ENCODE measurements at places on chromosomes 3 and 15.

- no peak for DNase-seq
Measured at GRCh38 chr15:65101891-65102708, 12.9 kb downstream of the UBAP1L start.

DNA sequence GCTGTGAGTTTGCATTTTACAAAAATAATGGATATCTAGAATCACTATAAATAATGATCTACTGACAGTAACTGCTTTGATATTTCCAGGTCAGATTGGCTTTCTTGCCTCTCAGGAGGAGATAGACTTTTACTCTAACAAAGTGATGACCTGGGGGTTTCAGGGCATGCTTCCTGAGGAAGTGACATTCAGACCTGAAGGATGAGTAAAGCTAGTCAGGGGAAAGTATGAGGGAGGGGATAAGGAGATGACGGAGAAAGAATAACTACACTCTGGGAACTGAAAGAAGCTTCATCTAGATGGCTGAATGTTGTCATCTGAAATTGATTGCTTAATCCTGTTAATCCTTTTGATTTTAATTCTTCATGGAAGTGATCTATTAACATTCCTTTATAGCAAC lies 32.2 kb downstream of the ARMC8 start:
- no peak for DNase-seq

- DNase-seq: no peak
Measured at GRCh38 chr3:193656445-193656844, 63.4 kb downstream of the OPA1 start.

GRCh38 chr3:128550113-128550440 lies 57.1 kb upstream of the GATA2 start:
- no peak for DNase-seq

DNA sequence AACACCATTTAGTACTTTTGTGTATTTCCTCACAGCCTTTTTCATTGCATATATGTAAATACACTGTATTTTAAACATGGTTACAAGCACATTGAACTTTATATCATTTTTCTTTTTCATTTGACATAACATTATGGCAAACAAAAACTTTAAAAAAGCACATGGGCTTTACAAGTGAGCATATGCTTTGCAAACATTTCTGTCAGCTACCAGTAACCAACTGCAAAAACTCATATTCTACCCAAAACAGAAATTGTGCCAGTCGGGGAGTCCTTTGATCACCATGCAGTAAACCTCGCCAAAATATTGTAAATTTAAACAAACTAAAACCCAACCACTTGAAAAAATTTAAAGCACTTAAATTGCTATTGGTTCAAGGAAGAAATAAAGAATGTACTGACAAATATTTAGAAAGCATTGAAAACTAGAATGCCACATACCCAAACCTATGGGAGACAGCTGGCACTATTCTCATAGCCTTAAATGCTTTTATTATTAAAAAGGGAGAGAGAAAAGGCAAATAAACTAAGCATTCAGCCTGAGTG lies 24.4 kb downstream of the ZNF710 start:
- no peak for DNase-seq

GRCh38 chr15:89167267-89168176 lies 53.9 kb downstream of the RLBP1 start:
- DNase-seq: no peak
